ENCODE measurements at places on chromosomes 6 and 20. TPM values are rescaled to one million over a fixed set of nuclear protein-coding genes. Genes with fewer than 3 reads are reported as not detected.

The PSORS1C1 gene
- 0.66 TPM for total RNA-seq

The C6orf15 gene
- total RNA-seq = not detected

- no peak for DNase-seq
Observed at GRCh38 chr20:44051661-44052000, 135.4 kb downstream of the JPH2 start.

The KIF6 gene
- total RNA-seq = 0.83 TPM

The ZNF831 gene
- not detected for total RNA-seq

- DNase-seq = no peak
Observed at GRCh38 chr6:13396241-13396792, 68.0 kb upstream of the TBC1D7 start.

All from fibroblast of lung (primary cell).